ENCODE measurements at places on chromosomes 1 and 21. TPM values are rescaled to one million over a fixed set of nuclear protein-coding genes. Genes with fewer than 3 reads are reported as not detected.

The HSD3B1 gene
- not detected for total RNA-seq

The CNKSR1 gene
- total RNA-seq = 0.30 TPM

The PLA2G4A gene
- total RNA-seq = 9.2 TPM

The GPR161 gene
- total RNA-seq = 29.0 TPM

The FHAD1 gene
- 0.42 TPM for total RNA-seq

The CRP gene
- total RNA-seq = not detected

The CTSS gene
- 4.2 TPM for total RNA-seq

The FCRL1 gene
- total RNA-seq = not detected

The PTGS2 gene
- 162 TPM for total RNA-seq

The KLHL17 gene
- total RNA-seq = 9.2 TPM

The RHOU gene
- 2.8 TPM for total RNA-seq

The BMP8B gene
- not detected for total RNA-seq

The CSMD2 gene
- 10.9 TPM for total RNA-seq

The TMEM234 gene
- 17.0 TPM for total RNA-seq

The APH1A gene
- 57.4 TPM for total RNA-seq

The SLC6A9 gene
- 11.0 TPM for total RNA-seq

The ZBTB40 gene
- 10.1 TPM for total RNA-seq

The CLCNKA gene
- not detected for total RNA-seq

The SLC5A3 gene
- 71.6 TPM for total RNA-seq

The KCNE2 gene
- not detected for total RNA-seq

The NR0B2 gene
- total RNA-seq = not detected

The INSRR gene
- not detected for total RNA-seq

The OLIG2 gene
- not detected for total RNA-seq

The OR6K3 gene
- total RNA-seq = not detected

The LCE2A gene
- total RNA-seq = not detected

The FLG gene
- total RNA-seq = 0.09 TPM

The ACTL8 gene
- total RNA-seq = under 0.01 TPM

The BACE2 gene
- total RNA-seq = 61.8 TPM

The POGZ gene
- total RNA-seq = 35.8 TPM

The TMEM79 gene
- 1.3 TPM for total RNA-seq

The OR10J5 gene
- not detected for total RNA-seq

The PADI2 gene
- total RNA-seq = not detected

The CFAP107 gene
- total RNA-seq = not detected

The TCHH gene
- not detected for total RNA-seq

The LZIC gene
- 41.0 TPM for total RNA-seq

The CROCC gene
- total RNA-seq = 20.5 TPM

The CD1E gene
- total RNA-seq = not detected

The RIIAD1 gene
- not detected for total RNA-seq

The HAO2 gene
- total RNA-seq = not detected

The SERTAD4 gene
- total RNA-seq = 0.78 TPM

The CRYAA gene
- not detected for total RNA-seq
